Smooth muscle cell of the brain vasculature (primary cell): ENCODE measurements at places on chromosomes 1 and 21.
A peak's percentile ranks its signal among the peaks of the same experiment; 100 is the strongest.

DNA sequence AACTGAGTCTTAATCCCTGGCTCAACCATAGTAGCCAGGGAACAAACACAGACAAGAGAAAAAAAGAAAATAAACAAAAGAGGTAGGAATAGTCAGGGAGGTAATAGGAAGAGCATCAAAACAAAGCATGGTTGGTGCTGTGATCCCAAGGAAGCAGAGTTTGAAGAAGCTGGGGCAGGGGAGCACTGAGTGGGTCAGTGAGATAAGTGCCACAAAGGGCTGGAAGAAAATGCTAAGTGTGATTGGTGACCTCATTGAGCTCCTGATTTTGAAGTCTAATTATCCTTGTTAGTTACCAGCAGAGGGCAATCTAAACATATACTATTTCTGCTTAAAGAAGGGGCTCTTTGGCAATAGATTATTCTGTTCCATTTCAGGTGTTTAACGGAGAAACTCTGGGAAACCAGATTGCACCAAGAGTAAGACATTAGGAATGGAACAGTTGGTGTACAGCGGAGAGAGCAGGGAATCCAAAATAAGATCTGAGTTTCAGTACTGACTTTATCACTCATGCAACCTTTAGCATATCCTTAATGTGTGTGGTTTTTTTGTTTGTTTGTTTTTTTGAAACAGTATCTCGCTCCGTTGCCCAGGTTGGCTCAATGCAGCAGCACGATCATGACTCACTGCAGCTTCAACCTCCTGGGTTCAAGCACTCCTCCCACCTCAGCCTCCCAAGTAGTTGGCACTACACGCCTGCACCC is 30.7 kb upstream of the KIAA1614 start:
- no peak for DNase-seq

DNA sequence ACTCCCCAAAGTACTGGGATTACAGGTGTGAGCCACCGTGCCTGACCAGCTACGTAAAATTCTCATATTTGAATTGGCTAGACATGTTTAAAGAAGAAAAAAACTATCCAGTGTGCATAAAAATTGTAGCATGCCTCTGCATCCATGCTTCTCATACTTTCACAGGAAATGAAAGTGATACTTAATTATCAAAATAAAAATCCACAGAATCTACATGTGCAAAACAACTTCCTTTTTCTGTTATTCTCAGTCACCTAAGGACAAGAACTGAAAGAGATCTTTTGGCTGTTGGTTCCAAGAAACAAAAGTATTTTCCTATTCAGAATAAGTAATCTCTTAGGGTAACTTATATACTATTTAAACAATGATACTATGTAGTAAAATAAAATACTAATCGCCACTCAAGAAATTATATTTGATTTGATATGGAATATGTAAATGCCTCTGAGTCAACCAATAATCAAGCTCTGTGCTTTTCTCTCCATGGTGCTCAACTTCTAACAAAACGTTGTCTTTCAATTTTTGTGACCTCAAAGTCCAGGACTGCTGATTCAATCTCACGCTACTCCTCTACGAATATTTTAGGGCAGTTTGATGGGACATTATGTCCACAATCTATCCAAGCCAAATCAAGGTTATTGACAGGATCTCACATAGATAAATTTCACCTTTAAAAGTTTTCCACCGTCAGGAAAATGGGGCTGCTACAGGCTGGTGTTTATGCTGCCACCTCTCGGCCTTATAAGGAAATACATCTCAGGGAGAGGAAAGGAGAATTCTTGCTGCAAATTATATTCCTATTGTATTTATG is 102.7 kb downstream of the ZNF281 start:
- no peak for DNase-seq

- DNase-seq = no peak
Observed at GRCh38 chr1:97245026-97245425, 523.4 kb downstream of the PTBP2 start.

- no peak for DNase-seq
Observed at GRCh38 chr1:54395281-54395934, 10.8 kb downstream of the SSBP3 start.

GRCh38 chr1:206734499-206735142 is 36.0 kb upstream of the IL19 start:
- DNase-seq = no peak

- DNase-seq = no peak
Observed at GRCh38 chr1:56179543-56179942, 399.8 kb downstream of the PLPP3 start.

DNA sequence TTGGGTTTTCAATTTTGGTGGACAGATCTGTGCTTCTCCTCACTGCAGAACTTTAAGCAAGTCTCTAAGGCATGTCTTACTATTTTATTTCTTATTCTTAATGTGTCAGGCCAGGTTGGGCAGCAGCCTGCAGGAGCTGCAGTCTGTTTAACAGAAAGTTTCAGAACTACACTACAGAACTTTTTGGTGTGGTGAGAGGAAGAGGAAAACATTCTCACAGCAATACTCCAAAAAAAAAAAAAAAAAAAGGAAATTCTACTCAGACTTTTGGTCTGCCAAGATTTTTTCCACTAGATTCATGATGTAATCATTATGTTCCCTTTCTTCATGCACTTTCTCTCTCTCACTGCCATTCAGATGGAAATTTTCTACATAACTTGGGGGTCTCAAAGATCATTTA is 255.2 kb downstream of the COL11A1 start:
- DNase-seq = no peak

DNA sequence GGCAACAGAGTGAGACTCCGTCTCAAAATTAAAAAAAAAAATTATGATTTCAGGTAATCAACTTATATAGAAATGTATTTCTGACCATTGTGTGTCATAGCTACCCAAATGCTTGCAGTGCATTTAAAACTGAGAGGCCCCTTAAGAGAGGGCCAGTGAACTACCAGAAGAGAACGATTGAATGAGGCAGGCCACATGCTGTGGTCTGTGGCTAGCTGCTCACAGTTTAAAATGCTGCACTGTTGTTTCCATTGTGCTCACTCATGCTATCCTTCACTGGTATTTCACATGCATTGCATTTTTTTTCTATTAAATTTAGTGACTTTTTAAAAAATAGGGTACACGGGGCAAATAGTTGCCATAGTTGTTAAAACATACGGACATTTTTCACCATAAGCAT is 26.0 kb downstream of the CHML start:
- no peak for DNase-seq

- DNase-seq = no peak
Observed at GRCh38 chr1:207039380-207040180, 7.0 kb upstream of the C1orf116 start.

GRCh38 chr1:27292106-27292505 is 29.9 kb upstream of the TMEM222 start:
- DNase-seq = no peak

- DNase-seq = no peak
Observed at GRCh38 chr1:235077571-235078479, 50.8 kb downstream of the TOMM20 start.

- peak; percentile 47 for DNase-seq
Observed at GRCh38 chr1:145720878-145721671, 1.8 kb downstream of the CD160 start.

DNA sequence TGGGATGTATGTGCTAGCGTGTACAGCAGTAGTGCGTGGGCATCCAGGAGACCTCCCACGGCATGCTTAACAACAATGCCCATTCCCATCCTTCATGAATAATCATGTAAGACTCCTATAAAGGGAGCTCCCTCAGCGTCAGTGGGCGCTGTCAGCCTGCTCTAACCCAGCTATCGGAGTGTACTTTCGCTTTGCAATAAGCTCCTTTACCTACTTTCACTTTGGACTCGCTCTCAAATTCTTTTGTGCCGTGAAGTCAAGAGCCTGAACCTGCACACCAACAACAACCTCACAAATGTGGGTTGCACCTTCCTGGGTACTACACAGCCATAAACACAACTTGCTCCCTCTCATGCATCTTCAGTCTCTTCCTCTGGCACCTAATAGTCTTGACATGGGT is 114.8 kb upstream of the PAXBP1 start:
- DNase-seq = no peak

DNA sequence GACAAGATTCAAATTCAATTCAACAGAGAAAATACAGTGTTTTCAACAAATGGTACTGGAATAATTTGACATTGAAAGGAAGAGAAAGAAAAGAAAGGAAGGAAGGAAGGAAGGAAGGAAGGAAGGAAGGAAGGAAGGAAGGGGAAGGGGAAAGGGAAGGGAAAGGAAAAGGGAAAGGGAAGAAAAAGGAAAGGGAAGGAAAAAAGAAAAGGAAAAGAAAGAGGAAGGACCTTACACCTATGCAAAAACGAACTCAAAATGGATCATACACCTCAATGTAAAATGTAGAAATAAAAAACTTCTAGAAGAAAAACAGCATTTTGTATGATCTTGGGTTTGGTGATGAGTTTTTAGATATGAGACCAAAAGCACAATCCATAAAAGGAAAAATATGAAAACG is 19.9 kb upstream of the NMNAT2 start:
- no peak for DNase-seq

- no peak for DNase-seq
Observed at GRCh38 chr1:178934546-178934945, 63.7 kb upstream of the ANGPTL1 start.

GRCh38 chr1:96723377-96723776 is 1.8 kb downstream of the PTBP2 start:
- DNase-seq = no peak

DNA sequence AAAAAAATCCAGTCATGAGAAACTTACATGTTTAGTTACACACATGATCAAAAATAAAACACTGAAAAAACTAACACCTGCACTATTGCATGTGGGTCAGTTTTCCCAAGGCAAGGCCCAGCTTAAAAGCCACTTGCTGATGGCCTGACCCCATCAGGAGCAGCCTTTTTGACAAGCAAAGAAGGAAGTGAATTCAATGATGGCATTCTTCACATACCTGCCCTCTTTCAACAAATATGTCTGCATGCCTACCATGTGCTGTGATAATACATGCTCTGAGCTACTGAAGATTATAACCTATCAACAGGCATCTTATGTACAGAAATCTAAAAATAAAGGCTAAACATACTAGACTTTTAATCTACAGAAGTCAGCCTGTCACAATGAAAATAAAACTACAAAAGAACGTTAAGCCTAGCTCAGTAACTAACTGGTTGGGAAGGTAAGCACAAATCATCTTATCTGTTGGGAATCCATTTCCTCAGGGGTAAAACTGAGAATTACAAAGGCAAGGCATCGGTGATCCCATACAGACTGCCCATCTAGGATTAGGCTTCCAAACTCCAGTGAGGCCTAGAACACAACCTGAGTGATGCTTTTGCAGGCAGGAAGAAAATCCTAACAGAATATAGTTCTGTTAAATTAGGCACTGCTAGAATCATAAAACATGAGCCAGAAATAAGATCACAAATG is 14.5 kb downstream of the SORT1 start:
- no peak for DNase-seq

- peak; percentile 99 for DNase-seq
Observed at GRCh38 chr1:24018611-24019580, 38.8 kb upstream of the SRSF10 start.

DNA sequence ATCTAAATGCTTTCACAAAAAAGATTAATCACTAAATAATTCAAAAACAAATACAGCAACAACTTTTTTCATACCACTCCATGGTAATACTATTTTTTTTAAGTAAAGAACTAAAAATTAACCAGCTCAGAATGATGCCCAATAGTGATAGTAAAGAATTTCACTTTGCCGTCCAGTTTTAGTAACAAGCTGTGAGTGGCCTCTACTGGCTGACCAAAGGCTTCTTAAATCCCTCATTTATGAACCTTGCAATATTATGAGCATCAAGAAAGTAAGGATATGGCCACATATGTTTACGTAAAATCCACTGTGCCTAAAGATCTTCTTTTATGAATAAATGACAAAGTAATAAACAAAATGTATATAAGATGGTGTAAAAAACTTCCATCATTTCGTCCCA is 108.6 kb downstream of the GPATCH2 start:
- DNase-seq = no peak

DNA sequence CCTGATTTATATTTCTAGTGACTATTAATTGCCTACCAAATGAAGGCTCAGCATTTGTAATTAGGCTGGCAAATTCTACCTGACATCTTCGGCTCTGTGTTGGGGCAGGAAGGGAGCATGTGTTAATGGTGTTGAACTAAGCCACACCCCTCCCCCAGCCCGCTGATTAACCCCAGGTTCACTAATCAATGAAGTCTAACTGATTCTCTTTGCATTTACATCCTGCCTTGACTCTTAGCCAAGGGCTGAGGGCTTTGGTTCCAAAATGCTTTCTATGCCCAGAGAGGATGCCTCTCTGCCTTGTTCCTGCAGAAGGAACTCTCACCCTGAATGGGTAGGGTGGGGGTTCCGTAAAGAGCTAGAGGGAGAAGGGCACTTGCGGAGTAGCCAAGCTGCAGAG is 393.1 kb downstream of the CAMTA1 start:
- no peak for DNase-seq

DNA sequence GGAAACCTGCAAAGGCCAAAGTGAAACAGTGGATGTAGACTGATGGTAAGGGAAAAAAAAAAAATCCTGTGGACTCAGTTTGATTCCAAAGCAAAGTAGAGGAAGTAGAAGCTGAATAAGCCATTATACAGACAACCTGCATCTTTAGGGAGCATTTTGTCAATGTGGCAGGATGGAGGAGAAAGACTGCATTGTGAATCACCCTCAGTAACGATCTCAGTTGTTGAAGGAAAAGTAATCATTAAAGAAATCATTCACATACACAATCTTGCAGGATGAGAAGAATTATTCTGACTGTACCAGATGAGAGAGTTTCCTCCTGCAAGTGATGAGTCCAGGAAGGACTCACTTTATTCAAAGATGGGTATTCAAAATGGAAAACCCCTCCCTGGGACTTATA is 45.1 kb upstream of the TRIM67 start:
- DNase-seq = no peak

DNA sequence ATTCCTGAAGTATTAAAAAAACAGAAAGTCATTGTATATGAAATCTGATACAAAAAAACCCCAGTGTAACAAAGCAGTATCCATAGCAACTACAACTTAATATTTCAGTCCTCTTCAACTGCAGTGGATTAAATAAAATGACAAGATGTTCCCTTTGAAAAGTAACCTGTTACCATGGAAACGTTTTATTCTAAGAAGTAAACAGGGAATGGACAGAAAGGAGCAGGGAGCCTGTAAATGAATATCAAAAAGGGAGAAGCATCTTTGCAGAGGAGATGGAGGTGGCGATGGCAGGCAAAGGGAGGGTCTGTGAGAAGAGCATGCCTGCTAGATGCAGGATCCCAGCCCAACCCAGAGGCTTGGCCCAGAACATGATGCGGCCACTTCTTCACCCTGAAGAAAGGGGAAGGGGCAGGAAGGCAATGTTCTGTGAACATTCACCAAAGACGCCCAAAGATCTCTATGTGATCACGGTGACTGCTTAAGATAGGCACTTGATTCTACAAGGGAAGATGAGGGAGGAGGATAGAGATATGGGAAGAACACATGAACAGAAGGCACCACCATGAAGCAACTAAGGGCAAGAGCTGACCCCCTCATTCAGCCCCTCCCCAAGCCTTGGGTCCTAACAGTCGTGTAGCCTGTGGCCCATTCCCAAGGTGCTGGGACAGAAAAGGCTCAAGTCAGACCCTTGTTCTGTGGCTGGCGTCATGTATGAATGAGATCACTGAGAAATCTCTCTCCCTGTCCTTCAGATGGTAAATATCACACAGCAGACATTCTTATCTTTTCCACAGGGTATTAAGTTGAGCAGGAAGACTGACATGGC is 200.0 kb downstream of the SLC45A1 start:
- DNase-seq = no peak

GRCh38 chr1:187911820-187912219 is 1083.1 kb downstream of the PLA2G4A start:
- no peak for DNase-seq
